HAP-1 (cell line): ENCODE measurements at places on chromosomes 6 and 20.

GRCh38 chr6:37279366-37280134 is 21.6 kb upstream of the TMEM217 start:
- no peak for DNase-seq

GRCh38 chr6:90297115-90297866 is 648 bp upstream of the BACH2 start:
- DNase-seq, result no peak

DNA sequence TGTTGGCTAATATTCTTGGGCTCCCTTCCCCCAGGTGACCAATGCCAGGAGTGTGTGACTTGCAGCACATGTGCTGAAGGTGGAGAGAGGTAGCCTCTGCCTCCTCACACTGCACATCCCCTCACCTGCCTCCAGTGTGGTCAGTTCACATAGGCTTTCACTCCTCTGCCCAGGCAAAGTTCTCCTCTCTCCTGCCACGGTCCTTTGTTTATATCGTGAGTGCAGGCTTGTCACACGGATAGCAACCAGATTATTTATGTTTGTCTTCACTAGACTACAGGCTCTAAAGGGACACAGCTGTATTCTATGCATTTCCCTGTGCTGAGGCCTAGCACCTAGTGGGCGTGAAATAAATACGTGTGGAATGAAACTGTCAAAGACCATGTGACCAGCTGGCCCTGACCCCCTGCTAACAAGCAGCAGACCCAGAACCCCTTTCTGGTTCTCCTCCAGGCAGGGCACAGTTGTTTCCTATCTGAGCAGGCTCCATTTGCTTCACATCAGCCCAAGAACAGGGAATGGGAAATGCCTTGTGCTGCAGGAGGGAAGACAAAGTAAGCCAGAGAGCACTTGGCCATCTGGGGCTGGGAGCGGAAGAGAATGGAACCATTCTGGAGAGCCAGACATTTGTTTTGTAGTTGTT is 42.3 kb downstream of the UNC5CL start:
- no peak for DNase-seq

DNA sequence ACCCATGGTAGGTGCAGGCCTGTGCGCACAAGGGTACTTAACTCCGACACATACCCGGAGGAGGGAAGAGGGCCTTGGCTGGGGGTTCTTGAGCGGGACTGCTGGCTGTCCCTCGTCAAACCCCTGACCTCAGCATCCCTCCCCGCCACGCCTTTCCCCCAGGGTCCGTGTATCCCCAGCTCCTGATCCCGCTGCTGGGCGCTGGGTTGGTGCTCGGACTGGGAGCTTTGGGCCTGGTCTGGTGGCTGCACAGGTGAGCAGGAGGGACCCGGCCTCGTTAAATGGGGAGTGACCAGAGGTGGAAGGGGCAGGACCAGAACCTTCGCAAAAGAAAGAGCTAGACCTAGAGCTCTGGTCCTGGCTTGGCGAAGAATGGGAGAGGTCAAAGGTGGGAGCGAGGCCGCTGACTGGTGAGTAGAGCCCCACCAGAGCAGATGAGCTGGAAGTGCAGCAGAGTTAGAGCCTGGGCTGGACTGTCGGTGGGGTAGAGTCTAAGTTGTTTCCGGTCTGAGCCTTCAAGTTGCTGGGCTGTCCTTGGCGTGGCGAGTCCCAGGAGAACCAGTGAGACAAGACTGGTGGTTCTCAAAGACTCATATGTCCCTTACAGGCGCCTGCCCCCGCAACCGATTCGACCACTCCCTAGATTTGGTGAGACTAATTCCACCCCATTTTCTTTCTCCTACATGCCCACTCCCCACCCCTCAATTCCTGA is 963 bp downstream of the MPIG6B start:
- no peak for DNase-seq

GRCh38 chr20:47042464-47042863 is 147.8 kb downstream of the EYA2 start:
- no peak for DNase-seq

- DNase-seq, result no peak
Measured at GRCh38 chr6:135331002-135331401, 149.9 kb downstream of the MYB start.

GRCh38 chr20:16732506-16733152 is 2.8 kb downstream of the SNRPB2 start:
- no peak for DNase-seq

DNA sequence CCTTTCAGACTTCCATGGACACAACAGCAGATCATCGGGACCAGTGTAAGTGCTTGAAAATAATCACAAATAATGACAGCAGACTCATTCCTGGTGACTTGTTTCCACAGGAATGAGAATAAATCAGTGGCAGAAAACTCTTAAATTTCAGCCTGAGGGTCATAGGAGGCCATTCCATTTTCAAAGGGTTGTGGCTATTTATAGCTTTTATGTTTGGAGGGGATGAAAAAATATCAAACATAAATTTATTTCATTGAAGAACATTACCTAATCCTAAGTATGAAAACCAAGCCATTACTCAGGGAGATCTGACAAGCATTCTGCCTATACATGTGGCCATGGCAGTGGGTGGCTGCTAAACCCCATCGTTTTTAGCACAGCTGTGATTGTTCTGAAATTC is 173.6 kb upstream of the CNR1 start:
- no peak for DNase-seq

DNA sequence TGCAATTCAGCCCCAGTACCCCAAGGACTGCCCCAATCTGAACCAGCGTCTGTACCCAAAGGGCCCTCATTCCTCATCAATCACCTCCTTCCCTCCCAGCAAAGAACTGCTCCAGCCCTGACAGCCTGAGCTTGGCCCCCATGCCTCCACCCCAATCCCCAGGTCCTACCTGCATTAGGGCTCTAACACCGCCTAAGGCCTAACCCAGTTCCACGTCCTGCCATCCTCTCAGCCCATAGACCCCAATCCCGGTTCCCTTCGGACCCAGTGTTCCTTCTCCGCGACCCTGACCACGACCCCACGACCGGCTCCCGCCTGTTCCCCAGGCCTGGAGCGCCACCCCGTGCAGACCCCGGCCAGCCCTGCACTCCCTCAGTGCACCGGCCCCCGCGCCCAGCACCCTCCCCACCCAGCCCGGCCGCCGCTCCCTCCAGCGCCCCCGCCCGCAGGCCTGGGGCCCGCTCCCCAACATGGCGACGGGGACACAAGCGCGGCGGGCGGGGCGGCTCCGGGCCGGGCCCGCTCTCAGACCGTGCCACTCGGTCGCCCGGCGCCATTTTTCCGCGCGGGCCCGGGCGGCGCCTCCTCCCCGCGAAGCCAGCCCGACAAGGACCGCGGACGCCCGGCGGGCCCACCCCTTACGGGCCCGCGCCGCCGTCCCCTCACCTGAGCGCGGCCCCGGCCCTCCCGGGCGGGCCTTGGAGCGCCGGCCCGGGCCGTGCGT is 483 bp downstream of the NCOA6 start:
- DNase-seq, result no peak

DNA sequence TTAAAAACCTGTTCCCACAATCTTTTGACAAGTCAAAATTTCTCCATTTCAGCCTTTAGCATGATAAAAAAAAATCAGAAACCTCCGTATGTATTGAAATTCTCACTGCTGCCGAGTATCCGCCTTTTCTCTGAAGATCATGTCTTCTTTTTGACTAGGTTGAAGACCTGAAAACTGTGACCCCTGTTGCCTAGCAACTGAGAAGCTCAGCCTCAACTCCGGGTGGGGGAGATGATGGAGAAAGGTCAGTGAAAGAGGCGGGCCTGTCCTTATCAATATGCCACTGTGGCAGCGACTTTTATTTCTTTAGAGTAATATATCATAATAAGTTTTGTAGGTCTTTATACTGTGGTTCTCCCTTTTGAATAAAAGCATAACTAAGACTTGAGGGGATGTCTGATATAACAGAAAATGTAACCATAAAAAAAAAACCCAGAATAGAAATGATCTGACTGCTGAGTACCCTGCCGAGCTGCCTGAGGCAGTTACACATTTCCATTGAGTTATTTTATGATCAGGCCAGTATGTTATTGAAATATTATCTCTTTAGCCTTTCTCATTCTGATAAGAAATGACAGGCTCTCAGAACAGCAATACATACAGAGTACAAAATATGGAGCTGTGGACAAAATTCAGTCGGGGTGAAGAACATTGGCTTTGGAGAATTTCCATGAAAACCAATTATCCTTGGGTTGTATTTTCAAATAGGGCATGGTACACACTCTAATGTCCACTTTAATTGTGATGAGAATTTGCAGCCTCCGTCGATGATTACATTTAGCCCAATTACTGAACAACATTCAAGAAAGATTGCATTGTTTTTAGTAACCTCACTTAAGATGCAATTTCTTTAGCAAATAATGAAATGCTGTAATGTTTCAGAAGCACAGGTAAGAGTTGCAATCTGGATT is 136.7 kb upstream of the EEF1E1 start:
- no peak for DNase-seq

DNA sequence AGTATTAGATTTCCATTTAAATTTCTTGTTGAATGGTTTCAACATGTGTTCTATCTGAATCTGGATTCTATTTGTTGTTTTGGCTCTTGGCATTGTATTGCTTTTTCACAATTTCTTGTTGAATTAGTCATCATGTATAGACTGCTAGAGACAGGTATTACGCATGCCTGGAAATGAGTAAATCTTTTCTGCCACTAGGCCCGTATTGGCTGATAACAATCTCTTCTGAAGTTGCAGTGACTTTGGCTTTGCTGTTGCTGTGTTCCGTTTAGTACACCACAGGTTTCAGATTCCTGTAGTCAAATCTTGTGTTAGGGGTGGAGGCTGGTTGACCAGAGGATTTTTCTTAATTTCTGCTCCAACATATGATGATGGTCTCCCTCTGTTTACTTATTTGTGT is 1339.4 kb downstream of the GRIK2 start:
- DNase-seq, result no peak

DNA sequence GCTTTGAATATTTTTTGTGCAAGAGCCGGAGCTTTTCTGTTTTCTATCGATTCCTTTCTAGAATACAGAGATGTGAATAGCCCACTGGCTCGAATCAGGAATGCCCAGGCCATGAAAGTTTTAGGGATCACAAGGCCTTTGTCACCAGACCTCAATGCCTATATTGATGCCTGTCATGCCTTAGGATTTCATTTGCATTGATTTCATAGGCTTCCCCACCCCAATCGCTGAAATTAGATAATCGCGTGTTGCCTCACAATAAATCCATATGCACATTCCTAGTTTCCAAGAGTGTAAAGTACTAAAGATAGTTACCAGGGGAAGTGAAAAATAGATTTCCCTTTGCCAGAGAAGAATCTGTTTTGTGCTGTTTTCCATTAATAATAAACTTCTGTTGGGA is 150.8 kb downstream of the SASH1 start:
- DNase-seq, result no peak

GRCh38 chr20:36374995-36375394 is 68.9 kb downstream of the DLGAP4 start:
- DNase-seq, result no peak

DNA sequence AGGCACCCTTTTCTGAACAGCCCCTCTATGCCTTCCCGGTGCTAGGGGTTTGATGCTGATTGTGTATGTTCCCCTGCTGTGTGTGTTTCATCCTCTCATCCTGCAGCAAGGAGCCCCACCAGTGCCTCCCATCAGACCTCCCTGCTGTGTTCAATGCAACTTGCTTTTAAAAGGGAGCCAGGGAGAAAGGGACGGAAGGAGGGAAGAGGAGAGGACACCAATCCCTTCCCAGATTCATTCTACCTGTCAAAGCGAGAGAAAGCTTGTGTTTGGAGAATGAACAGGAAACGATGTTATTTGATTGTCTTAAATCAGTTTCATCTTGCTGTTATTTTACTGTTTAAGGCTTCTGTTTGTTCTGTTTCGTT is 259.2 kb downstream of the ADGB start:
- DNase-seq, result no peak

DNA sequence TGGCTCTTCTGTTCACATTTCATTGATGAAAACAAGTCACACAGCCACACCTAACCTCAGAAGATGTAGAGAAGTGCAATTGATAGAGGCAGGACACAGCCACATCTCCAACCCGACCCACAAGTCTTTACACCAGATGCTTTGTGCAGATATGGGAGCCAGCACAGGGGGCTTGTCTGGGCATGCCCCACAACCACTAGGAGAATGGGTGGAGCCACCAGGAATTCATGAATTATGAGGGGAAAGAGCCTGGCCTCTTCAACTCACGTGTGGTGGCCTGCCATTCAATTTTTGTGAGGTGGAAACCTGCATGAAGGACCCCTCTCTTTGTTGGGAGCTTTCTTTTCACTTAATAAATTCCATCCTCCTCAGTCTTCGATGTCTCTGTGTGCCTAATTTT is 79.1 kb downstream of the OGFRL1 start:
- DNase-seq, result peak; percentile 48

GRCh38 chr6:23349521-23350147 is 776.4 kb upstream of the NRSN1 start:
- no peak for DNase-seq

- DNase-seq, result peak; percentile 65
Measured at GRCh38 chr20:17896193-17896723, 72.3 kb downstream of the SNX5 start.

- DNase-seq, result no peak
Measured at GRCh38 chr20:16178546-16179135, 394.6 kb downstream of the KIF16B start.

DNA sequence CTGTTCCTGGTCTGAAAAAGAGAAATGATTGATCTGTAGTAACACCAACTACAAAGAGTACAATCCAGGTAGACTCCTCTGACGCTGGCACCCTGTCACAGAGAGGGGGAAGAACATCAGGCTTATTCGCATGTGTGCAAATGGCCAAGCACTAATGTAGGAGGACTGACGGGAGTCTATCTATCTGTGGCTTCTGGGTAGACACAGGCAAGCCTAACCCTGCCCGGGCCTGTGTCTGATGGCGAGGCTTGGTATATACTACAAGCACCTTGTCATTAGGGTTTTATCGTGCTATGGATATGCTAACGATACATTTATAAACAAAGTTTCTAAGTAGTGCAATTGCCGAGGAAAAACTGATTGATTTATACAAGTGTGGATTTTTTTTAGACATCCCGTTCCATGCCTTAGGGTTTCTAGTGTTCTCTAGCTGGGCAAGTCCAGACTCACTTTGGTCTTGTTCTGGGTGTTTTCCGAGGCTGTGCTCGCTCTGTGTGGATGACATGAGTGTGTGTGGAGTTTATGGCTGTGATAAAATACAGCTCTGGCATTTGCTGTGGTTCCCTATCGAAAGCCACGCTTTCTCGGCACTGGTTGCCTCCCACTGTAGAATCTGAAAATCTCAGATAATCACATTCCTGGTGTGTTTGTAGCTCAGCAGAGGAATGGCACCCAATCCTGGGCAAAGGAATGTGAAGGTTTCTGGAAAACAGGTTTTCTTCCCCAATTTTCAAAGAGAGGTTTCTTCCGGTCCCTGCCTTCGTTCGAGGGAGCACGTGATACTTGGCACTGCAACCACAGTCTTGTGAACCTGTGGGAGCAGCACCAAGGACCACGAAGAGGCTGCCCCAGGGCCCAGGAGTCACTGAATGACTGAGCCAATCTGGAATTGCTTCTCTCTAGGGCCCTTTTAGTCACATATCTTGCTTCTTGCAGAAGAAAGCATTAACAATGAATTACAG is 67.5 kb upstream of the EDN1 start:
- no peak for DNase-seq

DNA sequence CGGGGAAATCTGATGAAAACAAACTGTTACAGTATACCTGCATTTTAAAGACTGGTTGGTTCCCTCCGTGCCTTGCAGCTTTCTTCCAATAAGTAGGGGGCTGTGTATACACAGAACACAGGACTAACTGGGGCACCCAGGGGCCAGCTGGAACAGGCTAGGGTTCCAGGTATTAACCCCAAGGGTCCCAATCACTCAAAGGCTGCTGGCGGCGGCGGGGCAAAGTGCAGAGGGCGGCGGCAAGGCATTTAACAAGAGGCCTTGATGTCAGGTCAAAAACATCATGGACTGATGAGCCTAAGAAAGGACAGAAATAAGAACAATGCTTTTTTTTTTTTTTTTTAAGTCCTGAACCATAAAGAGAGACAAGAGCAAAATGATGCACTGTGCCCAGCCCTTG is 2.5 kb downstream of the PMEPA1 start:
- DNase-seq, result no peak
